ENCODE measurements at places on chromosomes 1 and 21.

DNA sequence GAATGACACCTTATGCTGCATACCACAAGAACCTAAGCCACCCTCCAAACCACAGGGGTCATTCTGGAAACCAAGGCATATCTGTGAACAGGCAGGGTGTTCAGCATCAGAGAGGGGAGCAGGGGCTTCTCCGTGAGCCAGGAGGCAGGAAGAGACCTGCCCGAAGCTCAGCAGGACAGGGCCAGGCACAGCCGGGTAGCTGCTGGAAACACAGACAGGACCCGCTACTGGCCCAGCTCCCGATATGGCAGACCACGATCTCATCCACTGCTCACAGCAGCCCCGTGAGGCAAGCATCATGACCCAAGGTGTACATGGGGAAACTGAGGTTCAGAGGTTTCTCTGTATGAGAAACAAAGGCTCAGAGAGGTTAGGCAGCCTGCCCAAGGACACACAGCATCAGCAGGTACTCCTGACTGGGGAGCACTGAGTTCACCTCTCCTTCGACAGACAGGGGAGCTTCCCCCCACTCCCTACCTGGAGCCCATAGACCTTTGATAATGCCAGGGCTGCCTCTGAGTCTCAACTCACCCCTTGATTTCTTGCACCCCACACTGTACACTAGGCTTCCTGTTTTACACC lies 317.7 kb downstream of the MATN1 start:
- DNase-seq = no peak

DNA sequence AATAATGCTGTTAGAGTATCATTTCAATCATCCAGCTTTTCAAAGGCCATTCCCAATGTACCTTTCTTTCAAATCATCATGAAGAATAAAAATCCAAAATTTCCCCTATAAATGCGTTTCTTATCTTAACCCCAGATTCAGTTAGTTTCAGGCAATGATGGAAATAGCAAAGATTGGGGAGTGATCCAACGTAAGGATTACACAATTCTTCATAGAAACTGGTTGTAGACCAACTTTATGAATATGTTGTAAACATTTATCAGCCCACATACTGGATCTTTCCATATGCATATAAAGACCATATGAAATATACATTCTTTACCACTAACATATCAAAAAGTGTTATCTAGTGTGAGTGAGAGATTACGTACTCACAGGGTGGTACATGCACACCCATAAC lies 92.7 kb downstream of the ZC3H11B start:
- no peak for DNase-seq

GRCh38 chr1:77506771-77507170 lies 175.7 kb downstream of the ZZZ3 start:
- no peak for DNase-seq

DNA sequence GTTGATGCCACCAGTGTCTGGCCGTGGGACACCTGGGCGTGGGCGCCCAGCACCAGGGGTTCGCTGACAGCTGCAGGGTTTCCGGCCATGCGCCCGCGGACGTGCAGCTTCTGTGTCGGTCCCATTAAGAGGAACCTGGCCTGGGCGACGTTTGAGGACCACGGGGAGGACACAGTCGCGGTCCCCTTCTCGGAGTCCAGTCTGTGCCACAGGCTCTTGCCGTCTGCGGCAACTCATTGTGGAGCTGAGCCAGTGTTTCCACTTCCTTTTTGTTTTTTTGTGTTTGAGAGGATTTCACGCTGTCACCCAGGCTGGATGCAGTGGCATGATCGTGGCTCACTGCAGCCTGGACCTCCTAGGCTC lies 1.6 kb upstream of the C1orf159 start:
- no peak for DNase-seq
